Breast epithelium (tissue), 4 donors: ENCODE measurements at places on chromosomes 7 and 10.

GRCh38 chr7:74254858-74255379 is 720 bp upstream of the RFC2 start:
- no peaks in the 10 kb centered on the region for H3K4me1 ChIP-seq
- H3K27ac ChIP-seq, result peak overlapping the region; percentile 99
- H3K4me3 ChIP-seq, result peak overlapping the region; percentile 81
- no peak for DNase-seq

- H3K27ac ChIP-seq, result no peak overlapping the region
- no peak for DNase-seq
- no peak overlapping the region for H3K4me3 ChIP-seq
- H3K4me1 ChIP-seq, result no peaks in the 10 kb centered on the region
These were observed 104.0 kb downstream of the JAZF1 start for GRCh38 chr7:28076423-28077200.

DNA sequence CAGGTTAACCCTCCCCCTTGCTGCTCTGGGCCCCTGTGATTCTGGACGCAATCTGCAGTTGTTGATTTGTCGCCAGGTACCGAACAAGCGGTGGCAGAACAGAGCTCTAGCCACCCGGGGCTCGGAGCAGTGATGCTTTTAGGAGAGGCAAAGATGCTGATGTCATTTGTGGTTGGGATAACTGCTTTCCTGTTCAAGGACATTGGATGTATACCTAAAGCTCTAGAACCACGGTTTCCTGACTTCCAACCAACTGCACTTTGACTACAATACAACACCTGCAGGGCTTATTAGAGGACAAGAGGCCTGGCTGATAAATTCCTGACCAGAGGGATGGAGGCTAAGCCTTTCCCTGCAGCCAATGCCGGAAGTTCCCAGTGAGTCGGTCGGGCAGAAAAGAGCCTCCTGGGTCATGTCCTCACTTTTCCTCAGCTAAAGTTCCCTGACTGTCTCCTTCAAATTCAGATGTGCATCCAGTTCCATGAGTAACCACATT is 6.5 kb upstream of the RBM20 start:
- H3K36me3 ChIP-seq, result no peaks in the 10 kb centered on the region
- no peak overlapping the region for H3K4me3 ChIP-seq
- no peaks in the 10 kb centered on the region for H3K27me3 ChIP-seq
- no peak overlapping the region for H3K27ac ChIP-seq

GRCh38 chr7:158473221-158473620 is 114.4 kb downstream of the PTPRN2 start:
- no peaks in the 10 kb centered on the region for H3K4me1 ChIP-seq
- H3K4me3 ChIP-seq, result no peak overlapping the region
- H3K36me3 ChIP-seq, result no peaks in the 10 kb centered on the region
- H3K27ac ChIP-seq, result no peak overlapping the region

DNA sequence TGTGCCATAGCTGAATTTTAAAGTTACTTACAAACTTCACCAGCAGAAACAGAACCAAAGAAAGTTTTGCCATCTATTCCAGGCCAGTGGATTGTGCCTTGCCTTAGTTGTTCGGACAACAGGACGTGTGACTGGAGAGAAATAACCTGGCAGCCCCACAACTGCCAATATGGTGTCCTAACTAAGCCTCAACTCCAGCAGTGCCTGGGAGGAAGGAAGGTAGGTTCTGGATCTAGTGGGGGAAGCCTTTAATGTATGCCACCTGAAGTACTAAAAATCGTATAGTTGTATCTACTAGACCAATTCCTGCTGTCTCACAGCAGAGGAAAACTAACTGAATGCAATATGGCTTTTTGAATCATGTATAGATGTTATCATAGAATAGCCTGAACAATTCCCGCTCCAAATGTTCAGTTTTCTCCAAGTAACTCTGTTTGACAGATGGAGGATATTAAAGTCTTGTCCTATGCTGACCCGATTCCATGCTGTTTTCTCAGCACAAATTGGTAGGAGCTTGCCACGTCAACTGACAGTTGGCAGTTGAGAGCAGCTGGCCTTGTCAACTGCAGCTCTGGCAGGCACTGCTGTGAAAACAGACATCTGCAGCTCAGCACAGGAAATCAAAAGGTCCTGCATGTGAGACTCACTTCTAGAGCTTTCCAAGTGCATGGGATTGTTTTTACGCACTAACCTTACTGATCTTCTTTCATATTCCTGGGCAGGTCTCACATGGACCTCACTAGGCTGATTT is 84.5 kb upstream of the WNT16 start:
- H3K27me3 ChIP-seq, result no peaks in the 10 kb centered on the region
- no peak overlapping the region for H3K27ac ChIP-seq
- H3K4me3 ChIP-seq, result no peak overlapping the region
- no peaks in the 10 kb centered on the region for H3K4me1 ChIP-seq
- no peak for DNase-seq

GRCh38 chr10:32005050-32005449 is 51.2 kb downstream of the KIF5B start:
- no peak for DNase-seq
- H3K4me3 ChIP-seq, result no peak overlapping the region
- peaks cover 3% of the 10 kb centered on the region for H3K36me3 ChIP-seq
- H3K27me3 ChIP-seq, result no peaks in the 10 kb centered on the region

GRCh38 chr10:101428036-101428435 is 74.1 kb downstream of the BTRC start:
- no peaks in the 10 kb centered on the region for H3K4me1 ChIP-seq
- H3K4me3 ChIP-seq, result no peak overlapping the region
- H3K27me3 ChIP-seq, result no peaks in the 10 kb centered on the region

- no peaks in the 10 kb centered on the region for H3K27me3 ChIP-seq
- no peaks in the 10 kb centered on the region for H3K4me1 ChIP-seq
- H3K27ac ChIP-seq, result no peak overlapping the region
- no peaks in the 10 kb centered on the region for H3K36me3 ChIP-seq
- H3K4me3 ChIP-seq, result no peak overlapping the region
- no peak for DNase-seq
These were observed 193.2 kb downstream of the CYP26A1 start for GRCh38 chr10:93266858-93267257.

GRCh38 chr10:130901311-130902165 is 410.0 kb downstream of the TCERG1L start:
- no peak for DNase-seq
- no peaks in the 10 kb centered on the region for H3K27me3 ChIP-seq
- H3K27ac ChIP-seq, result no peak overlapping the region

DNA sequence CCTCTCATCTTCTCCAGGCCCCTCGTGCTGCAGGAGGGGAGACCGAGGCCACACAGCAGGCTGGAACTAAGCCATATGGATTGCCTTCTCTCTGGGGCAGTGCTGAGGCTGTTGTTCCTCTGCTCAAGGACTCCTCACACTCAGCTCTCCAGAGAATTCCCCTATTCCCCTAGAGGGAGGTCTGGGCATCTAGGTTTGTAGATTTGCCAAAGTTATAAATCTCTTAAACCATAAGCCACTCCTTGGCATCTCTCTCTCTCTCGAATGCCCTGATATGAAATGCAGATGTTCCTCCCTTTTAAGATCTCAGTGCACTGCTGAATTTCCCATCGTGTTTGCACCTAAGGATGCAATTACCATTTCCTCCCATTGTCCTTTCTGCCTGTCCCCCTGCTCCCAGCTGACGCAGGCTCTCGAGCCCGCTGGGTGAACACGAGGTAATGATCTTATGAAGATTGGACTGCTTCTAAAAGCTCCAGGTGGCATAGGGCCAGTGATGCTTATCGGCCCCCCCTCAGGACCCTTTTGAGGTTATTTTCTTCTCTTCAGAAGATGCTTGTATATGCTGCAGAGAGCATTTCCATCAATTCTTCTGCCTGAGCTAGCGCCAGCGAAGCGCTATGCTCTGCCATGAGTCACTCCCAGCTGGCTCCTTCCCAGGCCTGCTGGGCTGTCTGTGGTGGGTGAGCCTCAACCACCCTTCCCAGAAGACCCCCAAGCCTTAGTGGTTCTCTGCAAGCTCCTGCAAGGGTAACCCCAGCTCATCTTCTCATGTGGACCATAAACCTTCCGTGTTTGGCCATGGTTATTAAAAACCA is 41.6 kb upstream of the AQP1 start:
- no peak overlapping the region for H3K4me3 ChIP-seq
- no peaks in the 10 kb centered on the region for H3K4me1 ChIP-seq
- DNase-seq, result no peak
